Psoas muscle (tissue), 8 donors: ENCODE measurements at places on chromosomes 4 and X. TPM values are rescaled to one million over a fixed set of nuclear protein-coding genes. Genes with fewer than 3 reads are reported as not detected.

The SSX4 gene
- total RNA-seq = not detected

The OTUD6A gene
- total RNA-seq = not detected

GRCh38 chr4:58070726-58071125 lies 960.5 kb upstream of the IGFBP7 start:
- H3K27me3 ChIP-seq = no peaks in the 10 kb centered on the region
- no peak overlapping the region for H3K4me3 ChIP-seq
- no peaks in the 10 kb centered on the region for H3K4me1 ChIP-seq
- H3K27ac ChIP-seq = no peak overlapping the region
- DNase-seq = no peak

The SRP72 gene
- total RNA-seq = 56.6 TPM

GRCh38 chrX:21740329-21741274 lies 17.3 kb downstream of the SMPX start:
- DNase-seq = peak; percentile 34
- H3K4me3 ChIP-seq = no peak overlapping the region
- no peaks in the 10 kb centered on the region for H3K36me3 ChIP-seq

- H3K4me3 ChIP-seq = peak overlapping the region; percentile 67
- peak overlapping the region; percentile 85 for H3K27ac ChIP-seq
- no peaks in the 10 kb centered on the region for H3K4me1 ChIP-seq
- no peak for DNase-seq
Observed at GRCh38 chrX:37686369-37686995, 891 bp downstream of the XK start.

DNA sequence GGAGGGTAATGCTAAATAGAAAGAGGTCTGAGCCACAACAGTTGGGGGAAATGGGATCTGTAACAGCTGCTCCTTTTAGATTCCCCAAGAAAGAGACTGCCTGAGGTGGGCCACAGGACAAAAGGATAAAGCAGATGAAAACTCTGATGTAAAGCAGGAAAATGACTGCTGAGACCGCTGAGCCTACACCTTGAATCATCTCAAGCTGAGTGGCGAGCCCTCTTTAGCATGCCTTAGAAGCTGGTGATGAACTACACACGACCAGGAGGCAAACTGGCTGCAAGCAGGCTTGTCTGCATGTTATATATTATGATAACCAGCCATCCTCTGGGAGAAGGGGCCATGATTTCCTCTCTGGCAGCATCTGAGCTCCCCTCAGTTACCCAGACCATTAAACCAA lies 88.4 kb downstream of the TTC29 start:
- no peak for DNase-seq
- H3K36me3 ChIP-seq = no peaks in the 10 kb centered on the region
- no peaks in the 10 kb centered on the region for H3K4me1 ChIP-seq
- H3K4me3 ChIP-seq = no peak overlapping the region
- no peak overlapping the region for H3K27ac ChIP-seq

GRCh38 chrX:137290011-137290410 lies 256.2 kb upstream of the GPR101 start:
- H3K4me3 ChIP-seq = no peak overlapping the region
- H3K36me3 ChIP-seq = no peaks in the 10 kb centered on the region
- no peaks in the 10 kb centered on the region for H3K4me1 ChIP-seq
- H3K27ac ChIP-seq = no peak overlapping the region

DNA sequence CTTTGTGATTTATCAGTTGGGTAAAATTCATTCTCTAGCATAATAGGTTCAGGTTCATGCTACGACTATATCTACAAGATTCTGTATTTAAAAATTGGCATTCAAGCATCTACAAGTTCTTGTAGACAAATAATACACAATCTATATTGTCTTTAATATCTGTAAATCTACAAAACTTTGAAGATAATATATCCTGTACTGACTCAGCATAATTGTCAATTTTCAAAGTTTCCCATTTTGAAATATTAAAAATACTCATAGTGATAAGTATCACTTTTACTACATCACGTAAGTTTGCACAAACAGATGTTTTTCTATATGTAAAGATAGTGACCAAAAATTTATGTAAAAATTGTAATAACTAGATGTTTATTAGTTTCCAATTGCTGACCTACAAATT lies 360.6 kb downstream of the FSTL5 start:
- no peaks in the 10 kb centered on the region for H3K4me1 ChIP-seq
- no peak for DNase-seq
- no peaks in the 10 kb centered on the region for H3K36me3 ChIP-seq
- no peaks in the 10 kb centered on the region for H3K27me3 ChIP-seq

GRCh38 chrX:29435396-29435795 lies 780.0 kb upstream of the MAGEB2 start:
- H3K36me3 ChIP-seq = no peaks in the 10 kb centered on the region
- H3K27ac ChIP-seq = no peak overlapping the region
- H3K4me3 ChIP-seq = no peak overlapping the region
- DNase-seq = no peak

DNA sequence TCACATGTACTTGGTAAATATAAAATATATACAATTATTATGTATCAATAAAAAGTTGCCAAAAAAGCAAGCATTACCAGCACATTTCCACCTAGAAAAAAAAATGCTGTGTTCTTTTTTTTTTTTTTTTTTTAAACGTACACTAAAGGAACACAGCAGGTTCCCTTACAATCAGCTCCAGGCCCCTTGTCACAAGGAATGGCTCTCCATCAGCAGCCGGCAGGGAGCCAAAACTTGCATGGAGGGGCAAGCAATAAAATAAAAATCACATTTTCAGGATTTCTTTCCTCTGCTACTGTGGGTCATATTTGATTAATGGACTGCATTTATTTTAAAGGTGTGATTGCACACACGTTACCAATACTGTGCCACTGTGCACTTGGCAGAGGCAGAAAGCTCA lies 460.3 kb downstream of the GPAT3 start:
- H3K27ac ChIP-seq = no peak overlapping the region
- no peak overlapping the region for H3K4me3 ChIP-seq
- H3K27me3 ChIP-seq = no peaks in the 10 kb centered on the region
- no peak for DNase-seq

The CENPE gene
- total RNA-seq = 0.60 TPM

DNA sequence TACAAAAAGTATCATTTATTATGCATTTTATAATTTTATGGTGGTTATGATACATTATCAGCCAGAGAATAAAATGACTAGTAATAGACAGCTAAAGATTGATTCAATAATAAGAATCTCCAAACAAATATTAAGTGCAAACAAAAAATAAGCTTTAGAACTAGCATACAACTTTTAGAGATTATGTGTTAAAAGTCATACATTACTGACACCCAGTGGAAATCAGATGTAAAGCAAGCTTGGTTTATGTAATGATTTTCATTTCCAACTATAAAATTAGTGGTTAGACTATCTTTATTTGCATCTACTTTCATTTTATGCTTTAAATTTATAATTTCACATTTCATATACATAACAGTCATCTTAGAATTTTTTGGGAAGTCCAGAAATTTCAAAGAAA lies 57.7 kb downstream of the IL13RA2 start:
- H3K27ac ChIP-seq = no peak overlapping the region
- no peaks in the 10 kb centered on the region for H3K4me1 ChIP-seq
- H3K27me3 ChIP-seq = no peaks in the 10 kb centered on the region

The ADH1C gene
- 1.8 TPM for total RNA-seq
